ENCODE measurements at places on chromosomes 2 and 18. TPM values are rescaled to one million over a fixed set of nuclear protein-coding genes. Genes with fewer than 3 reads are reported as not detected.

The PARD3B gene
- 0.70 TPM for total RNA-seq

The NAT8 gene
- total RNA-seq = not detected

The ABCG5 gene
- not detected for total RNA-seq

The MYO5B gene
- 0.21 TPM for total RNA-seq

The SLC23A3 gene
- total RNA-seq = 1.1 TPM

The CFAP221 gene
- not detected for total RNA-seq

The TXNDC2 gene
- total RNA-seq = not detected

The CNGA3 gene
- total RNA-seq = not detected

The ZBTB7C gene
- total RNA-seq = not detected

The MXD1 gene
- 14.1 TPM for total RNA-seq

DNA sequence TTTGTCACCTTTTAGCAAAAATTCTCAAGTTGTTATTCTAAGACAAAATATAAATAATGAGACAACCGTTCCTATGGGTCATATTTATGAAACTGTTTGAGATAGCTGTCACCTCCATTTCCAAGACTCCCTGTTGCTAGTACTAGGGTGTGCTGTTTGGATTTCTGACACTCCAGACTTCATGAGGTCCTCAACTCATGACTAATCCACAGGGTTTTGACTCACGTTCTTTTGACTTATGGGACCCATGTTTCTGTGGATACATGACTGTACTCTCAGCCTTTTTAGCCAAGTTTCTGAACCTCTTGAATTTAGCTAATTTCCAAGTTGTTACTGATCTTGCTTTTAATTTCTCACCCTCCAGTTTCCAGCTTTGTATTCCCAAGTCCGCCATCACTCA, 178.7 kb upstream of the FAM98A start:
- no peaks in the 10 kb centered on the region for H3K4me1 ChIP-seq
- H3K36me3 ChIP-seq = no peaks in the 10 kb centered on the region
- H3K27me3 ChIP-seq = no peaks in the 10 kb centered on the region
- no peak overlapping the region for H3K4me3 ChIP-seq

DNA sequence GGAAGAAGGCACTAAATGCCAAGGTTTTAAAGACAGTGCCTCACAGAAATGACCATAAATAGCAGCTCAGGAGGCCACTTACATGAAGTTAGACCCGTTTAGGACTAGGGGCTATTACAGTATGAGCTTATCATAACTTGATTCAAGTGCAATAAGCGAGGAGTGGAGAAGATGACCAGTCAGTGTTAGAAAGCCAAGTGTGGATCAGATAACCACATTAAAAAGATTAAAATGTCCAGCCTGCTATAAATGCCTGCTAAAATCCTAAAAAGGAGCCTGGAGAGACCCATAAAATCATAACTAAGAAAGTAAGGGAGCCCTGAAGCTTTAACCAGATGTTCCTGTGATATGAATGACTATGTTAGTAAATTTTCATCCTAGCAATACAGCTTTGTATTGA, 117.5 kb upstream of the ZNF521 start:
- no peaks in the 10 kb centered on the region for H3K27me3 ChIP-seq
- no peak for DNase-seq
- no peaks in the 10 kb centered on the region for H3K4me1 ChIP-seq
- no peaks in the 10 kb centered on the region for H3K36me3 ChIP-seq
- H3K27ac ChIP-seq = no peak overlapping the region

- no peak overlapping the region for H3K4me3 ChIP-seq
- no peaks in the 10 kb centered on the region for H3K27me3 ChIP-seq
- peaks cover 4% of the 10 kb centered on the region for H3K4me1 ChIP-seq
Observed at GRCh38 chr2:231362555-231363184, 32.8 kb upstream of the B3GNT7 start.

DNA sequence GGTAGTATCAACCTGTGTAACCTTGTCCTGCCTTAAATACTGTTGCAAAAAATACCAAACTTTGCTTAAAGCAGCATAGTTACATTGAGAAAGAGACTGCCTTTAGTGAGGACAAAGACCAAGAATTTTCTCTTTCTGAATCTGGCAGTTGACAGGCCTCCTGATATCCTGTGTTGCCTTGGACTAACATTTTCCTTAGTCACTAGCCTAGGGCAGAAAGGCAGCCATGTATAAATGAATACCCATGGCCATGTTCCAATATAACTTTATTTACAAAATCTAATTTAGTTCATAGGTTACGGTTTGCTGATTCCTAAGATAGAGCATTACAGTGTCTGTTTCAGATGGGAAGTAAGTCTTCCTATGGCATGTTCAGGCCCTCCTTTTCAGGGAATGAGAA, 895.4 kb downstream of the CNTNAP5 start:
- H3K27me3 ChIP-seq = no peaks in the 10 kb centered on the region
- H3K27ac ChIP-seq = no peak overlapping the region
- H3K4me1 ChIP-seq = no peaks in the 10 kb centered on the region
- no peaks in the 10 kb centered on the region for H3K36me3 ChIP-seq

DNA sequence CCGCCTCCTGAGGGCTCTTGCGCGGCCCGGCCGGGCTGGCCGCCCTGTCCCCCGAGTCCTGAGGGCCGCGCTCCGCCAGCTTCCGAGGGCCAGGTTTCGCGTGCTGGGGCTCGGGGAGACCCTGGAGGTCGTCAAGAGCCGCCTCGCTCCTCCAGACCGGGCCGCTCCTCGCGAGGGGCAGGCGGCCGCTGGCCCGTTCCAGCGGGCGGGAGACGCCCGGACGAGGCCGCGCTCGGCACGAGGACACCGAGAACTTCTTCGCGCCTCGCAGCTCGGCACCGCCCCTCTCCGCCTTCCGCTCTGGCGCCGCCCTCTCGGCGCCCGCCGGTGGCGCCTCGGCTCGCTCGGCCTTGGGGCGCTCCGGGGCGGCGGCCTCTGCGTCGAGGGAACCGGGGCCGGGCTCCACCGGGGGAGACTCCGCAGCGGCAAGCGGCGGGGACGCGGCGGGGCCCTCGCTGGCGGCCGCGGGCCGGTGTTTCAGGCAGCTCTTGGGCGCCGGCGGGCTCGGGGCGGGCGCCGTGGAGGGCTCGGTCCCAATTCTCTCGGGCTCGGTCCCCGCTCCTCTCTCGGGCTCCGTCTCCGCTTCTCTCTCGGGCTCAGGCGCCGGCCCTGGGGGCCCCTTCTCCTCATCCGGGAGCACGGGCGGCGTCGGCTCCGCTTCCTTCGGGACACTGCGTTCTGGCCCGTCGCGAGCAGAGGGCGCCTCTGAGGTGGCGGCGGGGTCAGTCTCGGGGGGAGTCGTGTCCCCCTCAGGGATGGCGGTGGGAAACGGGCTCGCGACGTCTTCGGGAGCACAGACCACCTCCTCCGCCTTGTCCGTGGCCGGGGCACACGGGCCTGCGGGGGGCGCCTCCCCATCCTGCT, 91.6 kb upstream of the MGAT4A start:
- peak overlapping the region; percentile 48 for H3K4me3 ChIP-seq
- H3K27ac ChIP-seq = no peak overlapping the region
- H3K36me3 ChIP-seq = peaks cover 2% of the 10 kb centered on the region
- peaks cover 2% of the 10 kb centered on the region for H3K27me3 ChIP-seq

- no peak overlapping the region for H3K4me3 ChIP-seq
- no peak for DNase-seq
- no peak overlapping the region for H3K27ac ChIP-seq
- H3K27me3 ChIP-seq = no peaks in the 10 kb centered on the region
Observed at GRCh38 chr18:66193394-66193793, 410.5 kb downstream of the CDH19 start.

DNA sequence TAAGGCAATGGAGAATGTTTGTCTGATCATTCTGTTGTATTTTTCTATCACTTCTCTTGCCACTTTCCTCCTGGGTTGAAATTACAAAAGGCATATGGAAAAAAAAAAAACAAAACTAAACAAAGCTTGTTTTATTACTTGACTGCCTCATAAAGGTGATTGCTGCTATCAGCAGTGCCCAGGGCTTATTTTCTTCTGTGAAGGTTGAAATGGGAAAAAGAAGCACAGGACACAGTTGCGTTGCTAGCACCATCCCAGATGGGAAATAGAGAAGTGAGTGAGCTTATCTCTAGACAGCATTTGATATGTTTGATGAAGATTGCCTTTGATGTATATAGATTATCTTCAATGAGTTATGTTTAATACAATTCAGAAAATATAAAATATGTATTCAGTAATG, 633.8 kb upstream of the ZNF804A start:
- no peak for DNase-seq
- H3K27me3 ChIP-seq = no peaks in the 10 kb centered on the region
- H3K27ac ChIP-seq = no peak overlapping the region
- H3K36me3 ChIP-seq = no peaks in the 10 kb centered on the region

- peaks cover 39% of the 10 kb centered on the region for H3K36me3 ChIP-seq
- H3K4me3 ChIP-seq = no peak overlapping the region
- no peak overlapping the region for H3K27ac ChIP-seq
- DNase-seq = no peak
- H3K4me1 ChIP-seq = peaks cover 11% of the 10 kb centered on the region
Observed at GRCh38 chr2:38733300-38733971, 17.7 kb downstream of the SRSF7 start.

- H3K36me3 ChIP-seq = no peaks in the 10 kb centered on the region
- no peaks in the 10 kb centered on the region for H3K27me3 ChIP-seq
- peaks cover 3% of the 10 kb centered on the region for H3K4me1 ChIP-seq
Observed at GRCh38 chr2:38935568-38936172, 46.0 kb downstream of the ARHGEF33 start.

DNA sequence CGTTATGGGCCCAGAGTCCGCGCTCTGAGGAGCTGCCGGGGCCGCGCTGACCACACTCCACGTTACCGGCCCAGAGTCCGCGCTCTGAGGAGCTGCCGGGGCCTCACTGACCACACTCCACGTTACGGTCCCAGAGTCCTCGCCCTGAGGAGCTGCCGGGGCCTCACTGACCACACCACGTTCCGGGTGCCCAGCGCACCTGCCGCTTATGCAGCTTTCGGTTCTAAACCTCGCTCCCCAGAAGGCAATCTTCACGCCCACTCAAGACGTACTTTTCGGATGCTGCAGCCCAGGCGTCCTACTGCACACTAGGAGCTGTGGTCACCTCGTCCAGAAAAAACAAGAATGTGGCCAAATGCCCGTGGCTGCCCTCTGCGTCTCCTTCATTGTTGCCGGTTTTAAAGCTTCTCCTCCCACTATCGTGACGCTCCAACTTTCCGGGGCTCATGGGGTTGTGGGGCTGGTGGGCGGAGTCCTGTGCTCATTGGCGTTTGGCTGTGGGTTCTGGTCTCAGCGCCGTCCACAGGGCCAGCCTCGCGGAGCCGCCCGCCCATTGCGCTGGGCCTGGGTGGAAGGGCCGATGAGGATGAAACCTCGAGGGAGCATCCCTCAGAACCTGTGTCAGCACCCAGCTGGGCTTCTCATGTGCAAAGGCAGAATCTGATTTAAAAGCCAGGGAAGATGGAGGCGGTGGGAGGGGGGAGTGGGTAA, 11.9 kb downstream of the KCNG2 start:
- no peaks in the 10 kb centered on the region for H3K4me1 ChIP-seq
- H3K4me3 ChIP-seq = no peak overlapping the region
- H3K36me3 ChIP-seq = no peaks in the 10 kb centered on the region
- no peak overlapping the region for H3K27ac ChIP-seq
- no peak for DNase-seq
- H3K27me3 ChIP-seq = peaks cover 8% of the 10 kb centered on the region

- peaks cover 6% of the 10 kb centered on the region for H3K27me3 ChIP-seq
- H3K27ac ChIP-seq = no peak overlapping the region
- H3K4me1 ChIP-seq = no peaks in the 10 kb centered on the region
- DNase-seq = no peak
Observed at GRCh38 chr2:117720765-117721164, 93.7 kb upstream of the DDX18 start.

GRCh38 chr2:160199683-160200389, at the start of gene ITGB6:
Gene ITGB6 (minus strand): TSS chr2:160200272. CDS start chr2:160200063, 209 bp downstream.
- H3K27me3 ChIP-seq = peaks cover 2% of the 10 kb centered on the region
- H3K4me3 ChIP-seq = no peak within 1 kb of the TSS
- DNase-seq = no peak
- no peak within 1 kb of the TSS for H3K27ac ChIP-seq
- H3K36me3 ChIP-seq = no peaks in the 10 kb centered on the region

DNA sequence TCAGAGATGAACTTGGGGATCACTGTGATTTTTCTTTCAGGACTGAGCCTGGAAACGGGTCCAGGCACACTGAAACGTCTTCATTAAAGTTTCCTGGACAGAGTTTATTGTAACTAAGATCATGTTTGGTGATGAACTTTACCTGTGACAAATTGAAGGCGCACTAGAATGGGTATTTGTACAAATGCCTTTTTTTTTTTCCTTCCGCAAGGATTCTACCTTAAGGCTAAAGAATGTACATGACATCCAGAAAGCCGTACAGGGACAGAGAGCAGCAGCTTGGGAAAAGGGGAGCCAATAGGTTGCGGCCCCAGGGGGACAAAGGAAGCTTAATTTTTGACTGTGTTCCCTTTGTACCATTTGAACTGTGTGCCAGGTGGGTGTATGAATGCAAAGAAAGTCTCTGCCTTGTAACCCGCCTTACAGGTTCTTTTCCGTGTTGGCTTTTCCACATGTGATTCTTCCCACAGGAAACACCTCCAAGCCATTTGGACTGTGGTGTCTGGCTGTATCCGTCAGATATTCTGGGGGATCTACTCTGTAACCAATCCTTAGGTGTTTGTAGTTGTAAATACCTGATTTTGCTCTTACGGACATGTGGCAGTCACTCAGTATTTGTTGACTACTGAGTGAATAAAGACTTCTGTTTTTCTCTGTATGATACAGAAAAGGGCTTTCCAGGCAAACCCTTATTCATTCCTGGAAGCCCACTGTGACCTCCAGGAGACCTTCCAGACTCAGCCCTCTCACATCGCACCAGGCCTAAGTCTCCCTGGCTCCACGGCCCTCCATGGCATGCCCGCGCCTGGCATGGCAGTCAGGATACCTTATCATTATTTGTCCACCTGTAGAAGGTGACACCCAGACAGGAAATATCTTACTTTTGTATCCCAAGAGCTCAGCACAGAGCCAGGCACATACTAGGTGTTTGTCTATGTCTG, 1.1 kb downstream of the LRRFIP1 start:
- H3K4me3 ChIP-seq = peak overlapping the region; percentile 78
- peaks cover 15% of the 10 kb centered on the region for H3K4me1 ChIP-seq
- no peak overlapping the region for H3K27ac ChIP-seq
- no peaks in the 10 kb centered on the region for H3K36me3 ChIP-seq

DNA sequence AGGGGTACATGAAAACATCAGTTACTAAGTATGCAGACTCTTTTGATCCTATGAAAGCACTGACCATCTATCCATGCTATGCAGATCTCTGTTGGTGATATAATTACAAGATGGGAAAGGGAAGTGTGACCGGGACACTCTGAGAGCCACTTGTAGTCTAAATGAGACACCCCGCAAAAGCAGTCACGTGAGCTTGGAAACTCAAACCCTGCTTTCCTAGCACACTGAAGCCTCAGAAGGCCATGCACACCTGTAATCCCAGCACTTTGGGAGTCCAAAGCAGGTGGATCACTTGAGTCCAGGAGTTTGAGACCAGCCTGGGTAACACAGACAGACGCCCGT, 137.5 kb downstream of the INO80D start:
- H3K4me3 ChIP-seq = no peak overlapping the region
- no peak overlapping the region for H3K27ac ChIP-seq

- no peak overlapping the region for H3K27ac ChIP-seq
- H3K4me1 ChIP-seq = peaks cover 33% of the 10 kb centered on the region
- no peak overlapping the region for H3K4me3 ChIP-seq
- DNase-seq = no peak
- H3K36me3 ChIP-seq = peaks cover 5% of the 10 kb centered on the region
Observed at GRCh38 chr2:74009577-74009976, 24.9 kb downstream of the TET3 start.
